Left cardiac atrium (tissue), 4 donors: ENCODE measurements at places on chromosomes 3 and 15.

DNA sequence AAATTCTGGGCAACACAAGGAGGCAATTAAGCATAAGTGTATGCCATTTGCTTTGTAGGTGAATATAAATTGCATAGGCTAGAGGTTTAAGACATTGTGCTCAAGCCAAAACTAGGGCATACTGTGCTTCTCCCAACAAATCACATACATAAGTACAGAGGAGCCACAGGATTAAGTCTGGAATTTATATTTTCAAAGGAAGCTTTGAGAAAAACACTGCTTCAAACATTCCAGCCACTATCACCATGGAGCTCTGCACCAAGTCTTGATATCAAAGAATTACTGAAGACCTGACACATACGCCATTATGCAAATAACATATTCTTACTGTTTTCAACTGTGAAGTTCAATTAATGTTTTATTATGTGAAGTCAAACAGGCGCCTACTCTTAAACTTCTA, 119.4 kb upstream of the NPHP3 start:
- DNase-seq: no peak

- DNase-seq: no peak
Measured at GRCh38 chr3:77799278-77799677, 759.4 kb downstream of the ROBO2 start.

- peak; percentile 57 for DNase-seq
Measured at GRCh38 chr15:31004220-31004733, 12.8 kb upstream of the MTMR10 start.

DNA sequence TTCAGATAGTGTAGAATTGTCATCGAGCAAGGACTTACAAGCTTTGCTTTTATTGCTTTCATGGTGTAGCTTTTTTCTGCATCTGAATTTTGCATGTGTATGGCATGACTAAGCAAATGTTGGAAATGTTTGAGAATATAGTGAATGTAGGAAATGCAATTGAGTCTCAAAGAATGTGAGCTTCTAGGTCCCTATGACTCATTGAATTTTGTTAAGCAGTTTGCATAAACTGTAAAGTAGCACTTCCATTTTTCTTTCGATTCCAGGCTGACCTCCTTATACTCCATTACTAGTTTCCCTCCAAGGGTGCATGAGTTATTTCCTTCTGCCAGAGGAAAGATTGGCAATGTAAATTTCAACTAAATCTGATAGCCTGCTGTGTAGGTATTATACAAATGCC, 619.2 kb downstream of the DIPK2A start:
- no peak for DNase-seq
